ENCODE measurements at places on chromosomes 6 and 20.

- DNase-seq: no peak
These were observed 18.4 kb downstream of the CASS4 start for GRCh38 chr20:56430461-56430860.

- DNase-seq: no peak
These were observed 49.4 kb upstream of the CARMIL1 start for GRCh38 chr6:25229671-25230321.

DNA sequence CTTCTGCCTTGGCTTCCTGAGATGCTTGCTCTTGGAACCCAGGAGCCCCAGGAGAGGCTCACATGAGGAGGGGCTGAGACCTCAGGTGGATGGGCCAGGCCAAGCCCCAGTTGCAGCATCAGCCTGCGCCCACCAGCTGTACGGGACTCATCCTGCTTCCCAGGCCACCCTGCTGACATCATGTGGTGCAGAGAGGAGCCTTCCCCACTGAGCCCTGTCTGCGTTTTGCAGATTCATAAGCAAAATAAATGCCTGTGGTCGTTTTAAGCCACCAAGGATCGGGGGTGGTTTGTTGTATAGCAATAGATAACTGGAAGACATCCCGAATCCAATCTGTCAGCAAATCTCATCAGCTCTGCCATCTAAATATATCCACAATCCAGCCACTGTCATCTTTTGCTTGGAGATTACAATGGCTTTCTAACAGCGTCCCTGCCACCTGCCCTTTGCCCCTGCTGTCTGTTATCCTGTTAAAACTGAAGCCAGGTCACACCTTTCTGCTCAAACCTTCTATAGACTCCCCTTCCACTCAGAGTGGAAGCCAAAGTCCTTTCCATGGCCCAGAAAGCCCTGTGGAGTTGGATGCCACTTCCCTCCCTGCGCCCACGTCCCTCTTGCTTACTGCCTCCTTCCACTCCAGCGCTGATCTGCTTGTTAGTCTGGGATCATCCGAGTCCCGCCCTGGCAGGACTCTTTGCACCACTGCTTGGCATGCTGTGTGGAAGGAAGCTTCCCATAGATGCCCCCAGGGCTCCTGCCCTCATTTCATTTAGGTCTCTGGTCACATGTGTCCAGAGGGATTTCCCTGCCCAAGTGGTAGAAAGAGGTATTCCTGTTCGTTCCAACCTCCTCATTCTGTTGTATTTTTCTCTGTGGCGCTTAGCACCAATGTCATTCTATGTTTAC, 24.0 kb upstream of the MLN start:
- no peak for DNase-seq

GRCh38 chr20:19210391-19211155, 1.9 kb upstream of the SLC24A3 start:
- DNase-seq: no peak

DNA sequence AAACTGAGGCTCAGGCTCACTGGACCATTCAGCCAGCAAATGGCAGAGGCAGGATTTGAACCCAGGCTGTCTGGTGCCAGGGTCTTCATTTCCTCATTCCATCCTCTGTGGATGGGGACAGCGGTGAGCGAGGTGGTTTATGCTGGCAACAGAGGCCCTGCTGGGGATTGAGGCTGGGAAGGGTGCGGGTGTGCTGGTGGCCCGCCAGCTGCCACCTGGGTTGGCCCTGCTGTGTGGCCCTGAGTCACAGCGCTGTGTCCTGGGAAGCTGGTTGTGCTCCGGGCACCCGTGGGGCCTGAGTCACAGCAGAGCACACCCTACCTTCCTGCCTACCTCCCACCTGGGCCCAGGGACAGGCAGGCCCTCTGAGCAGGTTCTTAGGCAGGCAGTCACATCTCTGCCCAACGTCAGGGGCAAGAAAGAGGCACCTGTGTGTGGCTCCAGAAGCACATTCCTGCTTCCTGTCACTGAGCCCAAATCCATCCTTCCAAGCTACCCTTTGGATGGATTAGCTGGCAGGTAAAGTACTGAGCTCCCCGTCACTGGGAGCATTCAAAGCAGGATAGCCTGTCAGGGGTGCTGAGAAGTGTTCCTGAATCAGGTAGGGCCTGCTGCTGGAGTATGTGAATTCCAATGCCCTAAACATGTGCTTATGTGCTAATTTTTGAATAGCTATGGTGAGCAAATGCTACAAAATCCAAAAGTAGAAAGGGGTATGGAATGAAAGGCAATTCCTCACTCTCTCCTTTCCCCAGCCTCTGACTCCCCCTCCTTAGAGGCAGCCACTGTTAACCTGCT, 53.9 kb downstream of the CEBPB start:
- DNase-seq: no peak

DNA sequence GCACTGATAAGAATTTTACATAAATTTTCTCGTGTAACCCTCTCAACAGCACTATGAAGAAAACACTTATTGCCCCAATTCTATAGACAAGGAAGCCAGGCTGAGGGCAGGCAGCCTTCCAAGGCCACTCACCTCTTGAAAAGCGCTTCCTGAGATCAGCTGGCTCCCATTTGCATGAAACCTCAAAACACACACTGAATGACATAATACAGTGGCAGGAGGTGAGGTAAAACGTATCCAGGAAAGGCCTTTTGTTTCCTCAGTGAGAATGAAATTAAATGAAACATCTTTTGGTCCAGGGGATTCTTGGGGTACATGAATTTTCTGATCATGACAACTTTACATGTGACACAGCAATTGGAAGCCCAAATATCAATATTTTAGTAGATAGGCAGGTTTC, 112.5 kb downstream of the WDR27 start:
- no peak for DNase-seq

GRCh38 chr20:41631826-41632225, 13.6 kb upstream of the CHD6 start:
- no peak for DNase-seq

DNA sequence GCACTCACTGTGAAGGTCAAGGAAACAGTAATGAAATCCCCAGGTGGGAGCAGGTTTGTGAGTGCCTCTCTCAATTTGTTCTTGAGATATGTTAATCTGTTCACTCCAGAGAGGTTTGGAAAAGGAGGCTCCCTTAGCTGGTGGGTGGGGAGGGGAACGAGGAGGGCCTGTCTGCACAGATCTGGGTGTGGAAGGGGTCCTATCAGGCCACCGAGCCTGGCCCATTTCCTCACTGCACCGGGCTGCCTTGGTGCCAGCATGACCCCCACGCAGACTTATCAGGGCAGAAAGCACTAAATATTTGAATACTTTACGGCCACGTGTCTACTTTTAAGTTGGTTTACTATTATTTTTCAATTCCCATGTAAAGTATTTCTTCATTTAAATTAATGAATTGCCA, 8.3 kb downstream of the AGPAT4 start:
- DNase-seq: no peak

GRCh38 chr6:52286798-52287432, 2.4 kb upstream of the MCM3 start:
- DNase-seq: peak; percentile 80

DNA sequence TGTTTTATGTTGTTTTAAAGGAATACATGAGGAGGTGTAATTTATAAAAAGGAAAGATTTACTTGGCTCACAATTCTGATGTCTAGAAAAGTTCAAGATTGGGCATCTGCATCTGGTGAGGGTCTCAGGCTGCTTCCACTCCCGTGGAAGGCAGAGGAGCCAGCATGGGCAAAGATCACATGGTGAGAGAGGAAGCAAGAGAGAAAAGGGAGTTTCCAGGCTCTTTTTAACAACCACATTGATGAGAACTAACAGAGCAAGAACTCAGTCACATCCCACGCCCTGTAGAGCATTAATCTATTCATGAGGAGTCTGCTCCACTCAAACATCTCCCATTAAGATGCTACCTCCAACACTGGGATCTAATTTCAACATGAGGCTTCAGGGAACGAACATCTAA, 1666.3 kb downstream of the HACE1 start:
- DNase-seq: no peak

DNA sequence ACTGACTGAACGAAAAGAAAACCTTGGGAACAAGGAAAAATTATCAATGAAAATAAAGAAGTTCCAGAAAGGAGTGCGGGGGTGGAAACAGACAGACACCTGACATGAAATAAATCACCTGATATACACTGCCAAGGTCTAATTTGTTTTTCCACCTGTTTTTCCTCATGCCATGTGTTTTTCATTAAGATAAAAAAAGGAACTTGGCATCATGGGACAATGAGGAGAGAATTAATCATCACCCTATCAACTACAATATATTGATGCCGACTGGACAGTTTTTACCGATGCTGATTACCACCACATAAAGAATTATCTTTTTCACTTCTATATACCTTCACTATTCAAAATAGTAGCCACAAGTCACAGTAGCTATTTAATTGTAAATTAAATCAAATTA, 233.2 kb downstream of the ARHGAP18 start:
- no peak for DNase-seq

GRCh38 chr20:37693635-37694626, at the start of gene CTNNBL1:
TSS of gene CTNNBL1 (plus strand) at chr20:37694030. CDS start at chr20:37694123, 93 bp downstream.
- peak; percentile 96 for DNase-seq

- no peak for DNase-seq
These were observed 522.7 kb upstream of the CDH4 start for GRCh38 chr20:60729135-60729900.

- no peak for DNase-seq
These were observed 58.7 kb upstream of the CD93 start for GRCh38 chr20:23144856-23145255.

GRCh38 chr6:43097098-43097489, 21.0 kb downstream of the PTK7 start:
- no peak for DNase-seq

DNA sequence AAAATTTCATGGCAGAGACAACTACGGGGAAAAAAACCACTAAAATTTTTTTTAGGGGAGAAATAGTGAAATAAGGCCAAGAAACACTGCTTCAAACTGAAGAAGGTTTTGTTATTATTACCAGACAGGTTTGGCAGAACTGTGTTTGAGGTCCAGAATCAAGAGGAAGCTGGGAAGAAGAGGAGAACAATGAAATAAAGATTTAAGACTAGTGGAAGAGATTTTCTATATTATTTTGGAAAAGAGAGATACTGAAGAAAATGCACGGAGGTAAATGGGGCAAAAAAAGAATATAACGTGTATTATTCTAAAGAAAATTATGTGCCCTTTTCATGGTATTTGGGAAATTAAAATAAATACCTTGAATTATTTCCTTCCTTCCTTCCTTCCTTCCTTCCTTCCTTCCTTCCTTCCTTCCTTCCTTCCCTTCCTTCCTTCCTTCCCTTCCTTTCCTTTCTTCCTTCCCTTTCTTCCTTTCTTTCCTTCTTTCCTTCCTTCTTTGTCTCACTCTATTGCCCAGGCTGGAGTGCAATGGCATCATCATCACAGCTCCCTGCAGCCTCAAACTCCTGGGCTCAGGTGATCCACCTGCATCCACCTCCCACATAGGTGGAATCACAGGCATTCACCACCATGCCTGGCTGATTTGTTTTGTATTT, 124.3 kb downstream of the GJA1 start:
- no peak for DNase-seq

All from activated T-cell treated with anti-CD3 and anti-CD28 coated beads, Interleukin-2, amount 50 U/mL, for 48 hours (primary cell).